Pancreas (tissue), 10 donors: ENCODE measurements at places on chromosomes 3 and 15. TPM values are rescaled to one million over a fixed set of nuclear protein-coding genes. Genes with fewer than 3 reads are reported as not detected.

FBXO40 gene
- not detected for total RNA-seq

CCR3 gene
- total RNA-seq, result 0.22 TPM

RARB gene
- total RNA-seq, result 3.3 TPM

DNA sequence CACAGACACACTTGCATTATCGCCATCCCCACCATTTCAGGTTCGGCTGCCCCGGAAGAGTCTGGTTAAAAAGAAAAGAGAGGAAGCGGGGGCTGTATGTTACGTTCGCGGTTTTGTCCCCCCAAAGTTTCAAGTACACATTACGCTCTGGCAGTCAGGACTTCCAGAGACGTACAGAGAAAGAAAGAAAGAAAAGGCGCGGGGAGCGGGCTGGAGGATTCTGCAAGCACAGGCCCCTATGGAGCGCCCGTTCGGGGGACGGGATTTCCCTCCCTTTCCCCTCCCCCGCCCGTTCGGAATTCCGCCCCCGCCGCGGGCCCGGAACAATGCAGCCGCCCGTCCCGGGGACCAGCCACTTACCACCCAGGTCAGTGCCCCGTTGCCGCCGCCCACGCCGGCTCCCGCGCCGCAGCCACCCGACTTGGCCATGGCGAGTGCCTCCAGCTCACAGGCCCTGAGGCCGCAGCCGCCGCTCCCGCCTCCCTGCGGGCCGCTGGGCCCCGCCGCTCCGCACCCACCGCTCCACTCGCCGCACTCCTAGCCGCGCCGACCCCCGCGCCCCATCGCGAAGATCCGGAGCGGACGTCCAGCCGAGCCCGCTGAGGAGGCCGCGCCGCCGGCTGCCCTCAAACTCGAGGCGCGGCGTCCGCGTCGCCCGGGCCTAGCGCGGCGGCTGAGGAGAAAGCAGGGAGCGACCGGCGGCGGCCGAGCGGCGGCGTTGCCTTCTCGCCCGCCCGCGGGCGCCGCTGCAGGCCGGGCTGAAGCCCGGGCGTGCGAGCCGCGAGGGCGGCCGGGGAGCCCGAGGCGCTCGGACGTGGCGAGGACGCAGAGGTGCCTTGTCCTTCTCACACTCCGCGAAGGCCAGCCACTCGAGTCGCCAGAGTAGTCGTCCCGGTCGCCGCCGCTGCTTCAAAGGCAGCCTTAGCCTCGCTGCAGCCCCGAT is 567 bp downstream of the TOP2B start:
- DNase-seq, result peak; percentile 68

- DNase-seq, result no peak
Measured at GRCh38 chr3:112012205-112012992, 13.7 kb downstream of the TAGLN3 start.

- no peak for DNase-seq
Measured at GRCh38 chr15:84598993-84599392, 1.8 kb upstream of the ZSCAN2 start.

GRCh38 chr3:22582266-22582665 is 620.9 kb upstream of the UBE2E2 start:
- no peak for DNase-seq
